ENCODE measurements at places on chromosomes 4 and X. TPM values are rescaled to one million over a fixed set of nuclear protein-coding genes. Genes with fewer than 3 reads are reported as not detected.

YY2 gene
- 1.5 TPM for total RNA-seq

GAGE1 gene
- not detected for total RNA-seq

ADAM29 gene
- not detected for total RNA-seq

- no peak for DNase-seq
These were observed 48.1 kb downstream of the DCLK2 start for GRCh38 chr4:150126201-150126863.

GRCh38 chrX:113470166-113470565, 629.5 kb upstream of the AMOT start:
- DNase-seq = no peak

- no peak for DNase-seq
These were observed 26.8 kb upstream of the FGF5 start for GRCh38 chr4:80239480-80240150.

DNA sequence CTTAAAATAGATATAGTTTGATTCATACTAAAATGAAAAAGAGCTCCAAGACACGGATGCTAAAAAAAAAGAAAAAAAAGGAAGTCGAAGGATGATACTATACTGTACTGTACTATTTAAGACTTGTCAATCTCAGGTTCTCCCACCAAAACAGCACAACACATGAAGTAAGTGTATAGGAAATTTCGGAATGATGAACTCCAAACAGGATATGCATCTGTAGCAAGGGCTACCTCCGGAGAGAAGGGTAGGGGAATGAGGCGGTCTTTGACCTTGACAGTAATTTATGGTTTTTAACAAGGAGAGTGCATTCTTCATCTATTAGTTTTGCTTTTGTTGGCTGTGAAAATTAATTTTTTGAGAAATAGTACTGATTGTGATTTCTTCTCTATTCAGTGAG, 541 bp upstream of the FIP1L1 start:
- DNase-seq = no peak

- DNase-seq = no peak
These were observed 33.9 kb upstream of the STIM2 start for GRCh38 chr4:26826721-26827120.

DNA sequence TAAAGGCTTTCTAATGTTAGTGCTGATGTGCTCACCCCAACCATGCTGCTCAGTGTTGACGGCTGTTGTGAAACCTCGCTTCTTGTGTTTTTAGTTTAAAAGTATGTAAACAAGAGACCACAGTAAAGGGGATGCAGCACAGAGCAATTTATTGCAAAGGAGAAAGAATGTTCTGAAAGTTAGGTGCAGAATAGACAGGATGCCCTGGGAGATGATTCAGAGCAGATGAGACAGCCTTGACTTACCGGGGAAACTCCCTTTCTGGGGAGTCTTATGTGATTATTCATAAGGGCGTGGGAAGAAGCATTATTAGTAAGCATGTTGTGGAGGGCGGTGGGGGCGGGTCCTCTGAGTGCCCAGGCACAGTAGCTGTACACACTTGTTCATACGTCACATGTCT, 47.7 kb downstream of the EVC start:
- DNase-seq = no peak

GRCh38 chrX:39169976-39170375, 368.7 kb downstream of the MID1IP1 start:
- no peak for DNase-seq

All from neural crest cell (in vitro differentiated cells).